ENCODE measurements at places on chromosomes 7 and 10. TPM values are rescaled to one million over a fixed set of nuclear protein-coding genes. Genes with fewer than 3 reads are reported as not detected.

GRCh38 chr10:125033146-125033924 is 91.4 kb downstream of the ZRANB1 start:
- no peak for DNase-seq

GRCh38 chr10:29569795-29570194 is 65.0 kb downstream of the SVIL start:
- DNase-seq, result no peak

- DNase-seq, result no peak
These were observed 265.9 kb upstream of the KLF14 start for GRCh38 chr7:130999926-131000325.

DNA sequence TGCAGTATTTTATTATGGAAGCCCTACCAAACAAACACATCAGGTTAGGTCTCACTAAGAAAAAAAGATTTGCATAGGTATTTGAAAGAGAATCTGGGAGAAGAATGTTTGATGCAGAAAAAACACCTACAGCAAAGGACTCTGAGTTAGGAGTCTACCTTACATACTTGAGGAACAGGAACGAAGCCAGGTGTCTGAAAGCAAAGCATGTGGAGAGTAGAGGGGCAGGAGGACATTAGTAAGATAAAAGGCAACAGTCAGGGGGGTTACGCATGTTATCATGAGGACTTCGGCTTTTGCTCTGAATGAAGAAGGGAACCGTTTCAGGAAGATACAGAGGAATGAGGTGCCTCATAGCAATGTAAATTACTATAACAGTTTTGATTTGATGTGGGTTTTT is 87.9 kb upstream of the PTER start:
- DNase-seq, result no peak

DNA sequence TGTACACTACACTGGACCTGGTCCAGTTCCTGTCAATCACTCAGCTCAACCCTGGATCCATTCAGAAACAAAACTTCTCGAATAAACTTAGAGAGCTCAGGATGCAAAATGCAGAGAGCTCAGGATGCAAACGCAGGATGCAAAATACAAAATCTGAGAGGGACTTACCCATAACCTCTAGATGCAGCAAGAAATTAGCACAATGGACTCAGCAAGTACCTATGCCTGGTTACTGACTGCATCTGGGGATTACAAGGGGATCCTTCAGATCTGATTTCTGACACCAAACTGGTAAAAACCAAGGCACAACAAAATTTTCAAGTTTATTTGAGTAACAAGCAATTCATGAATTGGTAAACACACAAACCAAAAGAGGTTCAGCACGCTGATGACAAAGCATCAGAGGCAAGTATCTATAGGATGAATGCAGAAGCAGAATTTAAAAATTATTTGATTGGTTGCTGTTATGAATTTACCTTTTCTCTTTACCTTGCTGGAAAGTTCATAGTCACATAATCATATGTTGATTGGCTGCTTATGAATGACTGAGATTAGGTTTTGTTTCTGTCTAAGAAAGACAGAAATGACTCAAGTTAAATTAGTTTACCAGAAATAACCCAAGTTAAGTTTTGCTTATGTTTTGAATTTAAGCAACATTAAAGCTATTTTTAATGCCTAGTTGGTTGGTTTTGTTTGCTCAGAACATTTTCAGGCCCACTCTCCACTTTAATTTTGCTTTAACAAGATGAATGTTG is 11.4 kb downstream of the GIMAP6 start:
- DNase-seq, result no peak

GRCh38 chr10:47022311-47023131 is 111.3 kb downstream of the PTPN20 start:
- no peak for DNase-seq

GRCh38 chr10:8133146-8133545 is 78.7 kb downstream of the GATA3 start:
- no peak for DNase-seq

DNA sequence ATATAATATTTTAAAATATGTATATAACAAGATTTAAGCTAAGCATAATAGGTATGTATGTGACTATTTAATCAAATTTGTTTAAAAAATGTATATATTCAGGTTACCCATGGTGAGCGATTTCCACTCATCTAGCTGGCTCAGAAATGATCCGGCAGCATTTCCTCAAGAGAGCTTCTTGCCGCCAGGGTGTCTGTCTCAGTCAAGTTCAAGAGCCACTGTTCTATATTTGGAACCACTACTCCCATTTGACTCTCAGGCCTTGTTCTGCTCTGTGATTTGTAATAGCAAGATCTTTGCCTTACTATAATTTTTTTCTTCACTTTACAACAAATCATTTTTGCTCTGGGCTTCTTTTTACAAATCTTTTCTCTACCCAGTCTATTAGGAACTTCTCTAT is 48.7 kb upstream of the CNTNAP2 start:
- DNase-seq, result no peak

DNA sequence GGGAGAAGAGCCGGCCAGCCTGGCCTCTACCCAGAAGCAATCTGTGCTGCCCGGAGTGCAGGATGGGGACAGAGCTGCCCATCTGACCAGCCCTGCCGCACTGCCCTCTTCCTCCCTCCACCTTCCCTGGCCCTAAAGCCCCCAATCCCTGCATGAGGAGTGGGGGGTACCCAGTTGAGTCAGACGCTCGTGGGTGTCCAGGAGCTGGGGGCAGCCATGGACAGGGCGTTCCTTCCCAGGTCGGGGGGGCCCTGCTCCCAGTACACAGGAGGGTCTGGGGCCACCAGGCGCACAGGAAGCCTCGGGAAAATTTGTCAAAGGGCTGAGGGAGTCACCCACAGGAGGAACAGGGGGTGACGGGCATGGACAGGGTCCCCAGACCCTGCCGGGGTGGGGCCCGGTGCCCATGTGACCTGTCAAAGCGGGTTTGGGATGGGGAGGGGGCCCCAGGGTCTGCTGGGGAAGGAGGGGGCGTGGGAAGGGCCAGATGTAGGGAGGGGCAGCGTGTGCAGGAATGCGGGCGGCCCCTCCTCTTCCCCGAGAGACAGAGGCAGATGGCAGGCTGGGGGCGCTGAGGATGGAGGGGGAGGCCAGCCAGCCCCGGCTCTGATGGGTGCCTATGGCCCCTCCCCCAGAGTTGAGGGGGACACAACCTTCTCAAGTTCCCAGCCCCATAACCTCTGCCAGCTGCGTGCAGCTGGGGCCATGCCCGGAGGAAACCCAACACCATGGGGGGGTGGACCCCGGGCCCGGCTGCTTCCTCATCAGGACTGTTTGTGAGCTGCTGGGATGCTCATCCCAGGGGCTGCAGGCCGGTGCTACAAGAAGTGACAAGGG is 21.5 kb upstream of the GRIFIN start:
- DNase-seq, result no peak

DNA sequence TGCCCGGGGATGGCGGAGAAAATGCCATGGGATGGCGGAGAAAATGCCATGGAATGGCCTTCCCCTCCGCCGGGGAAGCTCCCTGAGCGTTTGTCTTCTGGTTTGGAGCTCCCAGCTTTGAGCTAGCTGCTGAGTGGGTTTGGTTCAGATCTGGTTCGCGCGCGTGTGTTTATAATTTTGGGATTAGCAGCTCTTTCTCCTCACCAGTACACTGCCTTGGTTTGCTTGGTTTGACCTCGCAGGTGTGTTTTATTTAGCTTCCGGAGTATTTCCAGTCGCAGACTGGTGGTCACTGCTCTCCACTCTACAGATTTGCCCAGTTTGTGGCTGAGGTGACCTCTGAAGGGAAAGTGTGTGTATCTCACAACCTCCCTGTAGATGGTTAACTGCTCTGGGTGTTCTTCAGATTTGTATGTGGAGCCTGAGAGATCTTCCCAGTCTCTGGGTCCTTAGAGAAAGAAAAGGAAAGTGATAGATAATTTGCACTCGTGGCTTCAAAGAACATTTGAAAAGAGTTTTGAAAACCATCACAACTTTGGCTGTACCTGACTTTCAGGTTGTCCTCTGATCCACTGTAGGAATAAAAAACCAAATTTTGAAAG is 597 bp downstream of the ZNF277 start:
- no peak for DNase-seq

GRCh38 chr10:129939416-129940275 is 24.4 kb downstream of the EBF3 start:
- no peak for DNase-seq

DNA sequence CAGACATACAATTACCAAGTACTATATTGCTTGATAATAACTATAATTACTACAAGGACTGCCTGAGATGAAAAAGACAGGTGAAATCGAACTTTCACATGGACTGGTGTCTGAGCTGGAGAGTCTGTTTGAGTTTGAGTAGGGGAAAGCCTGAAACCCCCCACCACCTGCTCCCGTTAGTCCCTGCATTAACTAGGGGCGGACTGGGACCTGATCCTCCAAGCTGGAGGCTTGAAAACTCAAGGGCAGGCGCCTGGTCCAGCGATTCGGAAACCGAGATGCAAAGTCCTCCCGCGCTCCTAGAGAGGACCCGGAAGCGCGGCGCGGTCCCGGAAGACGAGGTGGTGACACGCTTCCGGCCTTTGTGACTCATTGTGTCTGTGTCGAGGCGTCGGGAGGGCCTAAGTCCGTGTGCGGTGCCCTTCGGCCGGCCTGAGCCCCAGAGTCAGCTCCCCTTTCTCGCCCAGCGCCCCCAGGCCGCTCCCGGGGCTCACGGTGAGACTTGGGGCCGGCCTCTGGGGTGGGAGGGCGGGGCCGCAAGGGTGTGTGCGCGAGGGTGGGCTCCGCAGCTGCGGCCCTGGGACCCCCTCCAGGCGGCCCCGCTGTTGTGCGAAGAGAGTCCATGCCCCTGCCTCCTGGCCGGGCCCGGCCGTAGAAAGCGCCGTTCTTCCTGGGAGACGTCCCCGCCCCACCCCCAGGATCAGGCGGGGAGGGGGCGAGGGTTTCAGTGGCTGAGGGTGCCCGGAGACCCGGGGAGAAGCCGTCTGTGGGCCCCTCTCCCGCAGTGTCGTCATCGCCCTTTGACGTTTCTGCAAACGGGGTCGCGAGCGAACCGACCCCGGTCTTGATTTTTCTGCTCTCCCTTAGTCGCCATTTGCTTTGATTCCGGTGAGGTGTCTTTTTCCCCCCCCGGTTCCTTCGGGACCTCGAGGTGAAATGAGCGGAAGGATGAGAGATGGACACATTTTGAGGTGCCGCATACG is at the start of gene ZKSCAN1:
Gene ZKSCAN1 (plus strand): TSS at position 365 of the 983 bp plus-strand sequence. CDS start 7,911 bp downstream, outside the sequence.
- DNase-seq, result peak; percentile 84

- peak; percentile 92 for DNase-seq
These were observed 110.5 kb downstream of the IPMK start for GRCh38 chr10:58157076-58157766.

DNA sequence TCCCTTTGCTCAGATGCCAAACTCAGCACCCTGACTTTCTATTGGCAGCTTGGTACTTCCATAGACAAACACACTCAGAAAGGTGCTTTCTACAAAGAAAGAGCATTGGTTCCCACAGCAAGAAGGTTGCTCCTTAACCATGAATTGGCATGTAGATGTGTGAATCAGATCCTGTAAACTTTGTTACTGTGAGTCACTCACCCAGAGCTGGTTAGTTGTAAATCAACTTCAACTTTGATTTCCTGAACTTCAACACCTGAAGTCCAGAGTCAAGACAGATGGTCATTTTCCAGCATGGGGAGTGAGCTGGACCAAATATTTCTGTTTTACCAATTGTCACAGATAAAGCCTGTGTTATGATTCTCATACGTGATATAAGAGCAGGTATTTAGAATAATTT is 797.2 kb downstream of the TNS3 start:
- peak; percentile 70 for DNase-seq

GRCh38 chr7:57328457-57328856 is 121.5 kb upstream of the ZNF716 start:
- no peak for DNase-seq

GRCh38 chr7:128890306-128891109 is 20.0 kb downstream of the KCP start:
- no peak for DNase-seq

- DNase-seq, result no peak
These were observed 23.4 kb downstream of the PIK3AP1 start for GRCh38 chr10:96696845-96697425.

- no peak for DNase-seq
These were observed 64.1 kb upstream of the MPP7 start for GRCh38 chr10:28366994-28367393.

- peak; percentile 38 for DNase-seq
These were observed 95.2 kb downstream of the CLEC2L start for GRCh38 chr7:139618482-139619366.

GRCh38 chr10:31808258-31809218 is 120.1 kb downstream of the ARHGAP12 start:
- DNase-seq, result peak; percentile 62

DNA sequence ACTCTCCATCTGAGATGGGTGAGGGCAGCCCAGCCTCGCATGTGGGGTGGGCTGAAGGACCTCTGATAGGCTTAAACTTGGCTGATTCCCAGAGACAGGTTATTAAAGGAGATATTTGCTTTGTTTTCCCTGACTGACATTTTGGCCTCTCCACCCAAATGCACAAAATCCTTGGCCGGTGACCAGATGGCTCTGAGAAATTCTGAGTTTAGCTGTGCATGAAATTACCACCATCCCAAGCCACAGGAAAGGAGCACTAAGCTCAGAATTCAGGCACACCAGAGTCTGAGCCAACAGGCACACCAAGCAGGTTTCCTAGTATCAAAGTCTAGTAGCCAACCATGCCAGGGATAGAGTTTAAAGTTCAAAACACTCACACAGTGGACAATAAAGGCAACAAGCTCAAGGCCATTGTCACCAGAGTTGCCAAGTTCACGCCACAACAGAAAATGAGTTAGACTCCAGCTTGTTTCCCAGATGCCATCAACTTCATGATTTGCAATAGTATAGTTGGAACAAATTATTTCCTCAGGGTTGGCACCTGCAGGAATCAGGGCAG is 387.6 kb downstream of the KCNMA1 start:
- DNase-seq, result no peak

GRCh38 chr7:87330316-87330715 is 15.1 kb upstream of the CROT start:
- no peak for DNase-seq

GRCh38 chr10:63670291-63670898 is 149.2 kb downstream of the REEP3 start:
- DNase-seq, result no peak

- DNase-seq, result no peak
These were observed 70.1 kb upstream of the TFEC start for GRCh38 chr7:116100626-116101025.

- DNase-seq, result no peak
These were observed 2.3 kb downstream of the UNCX start for GRCh38 chr7:1234881-1235500.

DNA sequence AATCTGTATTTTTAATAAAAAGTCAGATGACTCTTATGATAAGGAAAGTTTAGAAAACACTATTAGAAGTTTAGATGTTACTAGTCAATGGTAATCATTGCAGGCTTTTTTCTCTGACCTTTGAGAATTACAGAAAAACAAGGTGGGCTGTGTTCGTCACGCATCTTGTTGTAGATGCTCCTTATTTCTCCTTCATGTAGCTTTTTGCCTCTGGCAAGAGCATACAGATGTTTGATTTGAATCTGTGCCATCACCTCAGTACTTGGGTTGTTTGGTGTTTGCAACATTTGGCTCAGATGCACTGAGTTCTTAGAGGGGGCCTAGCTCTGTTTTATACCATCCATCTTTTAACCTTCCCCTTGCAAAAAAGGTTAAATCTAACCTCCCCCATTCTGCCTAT is 11.5 kb downstream of the TAS2R16 start:
- DNase-seq, result no peak

The SLK gene
- 29.8 TPM for total RNA-seq

The PEX1 gene
- total RNA-seq, result 9.1 TPM

The SCRN1 gene
- 155 TPM for total RNA-seq

The CPVL gene
- not detected for total RNA-seq

The PKD2L1 gene
- total RNA-seq, result not detected

The SPDYE11 gene
- total RNA-seq, result not detected

The HOXA7 gene
- total RNA-seq, result 7.8 TPM

The TAS2R5 gene
- total RNA-seq, result 0.21 TPM

The CNTNAP2 gene
- not detected for total RNA-seq

The KCP gene
- total RNA-seq, result not detected

The PDZD7 gene
- total RNA-seq, result 1.9 TPM

The GIMAP2 gene
- not detected for total RNA-seq

The SPDYE2 gene
- total RNA-seq, result not detected

The ARID5B gene
- total RNA-seq, result 123 TPM
